ENCODE measurements at places on chromosomes 3 and 15.

DNA sequence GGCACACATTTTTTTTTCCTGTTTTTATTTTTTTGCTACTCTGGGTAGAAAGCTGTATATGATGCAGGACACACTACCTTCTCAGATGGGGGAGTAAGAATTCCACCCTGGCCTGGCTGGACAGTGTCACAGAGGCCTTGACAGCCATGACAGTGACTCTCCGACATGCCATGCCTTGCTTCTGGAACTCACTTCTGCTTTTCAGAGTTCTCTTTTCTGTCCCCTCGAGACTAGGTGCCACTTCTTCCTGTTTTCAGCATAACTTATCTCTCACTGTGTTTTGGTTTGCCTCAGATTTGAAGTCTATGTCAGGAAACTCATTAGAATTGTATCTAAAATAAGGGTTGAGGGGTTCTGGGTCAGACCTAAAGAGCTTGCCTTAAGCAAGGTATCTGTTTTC is 69.1 kb upstream of the SEC13 start:
- DNase-seq: no peak

- DNase-seq: no peak
Observed at GRCh38 chr3:71589132-71589531, 5.6 kb upstream of the FOXP1 start.

- no peak for DNase-seq
Observed at GRCh38 chr3:10259036-10259435, 10.8 kb downstream of the TATDN2 start.

DNA sequence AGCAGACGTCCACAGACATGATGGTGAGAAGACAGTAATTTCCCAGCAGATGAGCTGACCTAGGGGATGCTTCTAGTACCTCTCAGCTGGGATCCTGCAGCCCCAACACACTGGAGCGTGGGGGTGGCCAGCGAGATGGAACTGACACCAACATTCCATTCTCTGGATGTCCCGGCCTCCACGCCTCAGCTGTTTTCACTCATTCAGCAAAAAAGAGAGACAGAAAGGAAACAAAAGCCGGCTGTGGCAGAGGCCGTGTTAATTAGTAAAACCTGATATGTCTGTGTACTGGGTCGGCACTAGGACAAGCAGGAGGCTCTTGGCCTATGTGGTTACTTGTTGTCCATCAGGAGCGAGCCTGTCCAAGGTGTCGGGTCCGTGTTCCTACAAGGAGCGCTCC is 82.6 kb upstream of the MYZAP start:
- no peak for DNase-seq

DNA sequence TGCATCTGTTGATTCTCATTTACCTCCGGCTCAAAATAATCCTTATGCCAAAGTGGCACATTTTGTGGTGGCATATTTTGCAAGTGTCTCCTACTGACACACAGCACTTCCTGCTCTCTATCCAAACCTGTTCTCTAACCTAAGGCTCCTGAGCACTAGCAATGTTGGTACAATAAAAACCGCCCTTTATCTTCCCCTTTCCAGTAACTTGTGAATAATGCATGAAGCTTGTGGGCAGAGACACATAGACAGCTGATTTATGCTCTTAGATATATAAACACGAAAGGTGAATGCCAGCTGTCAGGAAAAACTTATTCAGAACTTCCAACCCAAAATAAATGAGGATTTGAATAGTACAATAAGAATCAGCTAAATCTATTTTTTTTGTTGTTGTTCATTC is 34.6 kb upstream of the ARPIN start:
- DNase-seq: no peak

- peak; percentile 85 for DNase-seq
Observed at GRCh38 chr3:119676771-119677640, at the start of gene COX17. Gene COX17 (minus strand): TSS chr3:119677406. CDS start chr3:119677310, 96 bp downstream.

DNA sequence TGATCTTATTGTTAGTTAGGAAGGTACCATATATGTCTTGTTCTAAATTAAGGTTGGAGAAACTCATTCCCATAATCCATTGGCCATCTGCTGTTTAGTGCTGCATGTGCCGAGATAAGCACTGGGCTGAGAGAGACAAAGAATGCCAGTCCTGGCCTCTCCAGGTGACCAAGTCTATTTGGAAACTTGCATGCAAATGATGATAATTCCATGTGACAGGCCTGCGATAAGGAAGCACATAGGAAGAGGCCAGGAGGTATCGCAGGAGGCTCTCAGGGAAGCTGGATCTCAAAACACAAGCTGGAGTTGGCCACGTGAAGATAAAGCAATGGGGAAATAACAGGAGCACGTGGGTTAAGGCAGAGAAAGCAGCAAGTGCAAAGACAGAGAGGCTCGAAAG is 39.7 kb downstream of the MYO5C start:
- DNase-seq: no peak

GRCh38 chr3:97579365-97579764 is 185.2 kb upstream of the ARL6 start:
- no peak for DNase-seq

DNA sequence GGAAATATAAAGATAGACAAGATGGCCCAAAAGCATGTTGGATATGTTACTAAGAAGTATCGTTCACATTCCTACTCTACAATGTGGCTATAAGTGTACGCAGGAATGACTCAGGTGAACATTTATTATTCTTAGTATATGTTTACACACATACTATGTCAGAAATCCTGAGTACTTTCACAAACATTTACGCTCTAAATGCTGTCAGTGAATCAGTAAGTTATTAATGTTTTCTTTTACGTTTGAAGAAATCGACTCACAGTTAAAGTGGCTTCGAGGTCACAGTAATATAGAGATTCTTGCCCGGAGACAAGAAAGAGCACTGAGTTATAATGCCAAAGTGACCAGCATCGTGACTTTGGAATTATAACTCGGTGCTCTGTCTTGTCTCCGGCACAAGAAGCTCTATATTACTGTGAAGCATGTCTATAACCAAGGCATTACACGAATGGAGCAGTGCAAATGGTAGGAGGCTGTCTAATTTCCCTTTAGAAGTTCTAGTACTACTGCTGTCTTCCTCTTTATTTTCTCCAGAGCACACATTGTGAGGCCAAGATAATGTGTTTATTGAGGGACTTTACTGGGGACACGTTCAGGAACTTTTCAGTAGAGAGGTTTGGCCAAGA is 61.8 kb upstream of the P3H2 start:
- peak; percentile 18 for DNase-seq

- DNase-seq: no peak
Observed at GRCh38 chr3:55369141-55369847, 117.8 kb downstream of the WNT5A start.

DNA sequence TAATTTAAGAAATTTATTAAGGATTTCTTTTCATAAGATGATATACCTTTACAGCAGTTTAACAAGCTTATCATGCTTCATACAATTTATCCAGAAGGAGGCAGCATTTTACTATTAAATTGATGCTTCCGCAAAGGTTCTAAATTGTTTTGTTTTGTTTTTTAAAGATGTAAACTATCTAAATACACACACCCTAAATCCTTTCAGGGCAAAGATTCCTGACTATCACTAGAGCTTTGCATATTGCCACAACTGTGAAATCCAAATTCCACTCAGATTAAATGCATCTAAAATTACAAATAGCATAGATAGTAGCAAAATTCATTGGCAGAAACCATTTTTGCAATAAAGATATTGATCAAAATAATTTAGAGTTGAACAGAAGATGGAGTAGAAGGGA is 44.5 kb upstream of the CCNL1 start:
- peak; percentile 7 for DNase-seq

DNA sequence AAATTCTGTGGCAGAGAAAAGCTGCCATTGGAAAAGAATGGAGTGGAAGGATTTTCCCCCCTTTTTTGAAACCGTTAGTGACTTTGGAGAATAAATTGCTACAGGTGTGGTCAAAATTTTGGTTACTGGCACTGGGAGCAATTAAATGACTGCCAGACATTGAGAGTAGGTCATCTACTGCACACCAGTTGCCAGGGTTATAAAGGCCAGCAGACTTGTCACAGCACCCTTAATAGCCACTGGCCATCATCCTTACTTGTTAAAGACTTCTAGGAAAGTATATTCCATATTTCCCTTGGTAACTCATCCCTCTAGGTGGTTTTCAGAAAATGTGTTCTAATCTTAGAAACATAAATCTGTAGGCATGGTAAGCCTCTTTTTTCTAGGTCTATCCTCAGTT is 8.0 kb downstream of the PIK3CA start:
- no peak for DNase-seq

DNA sequence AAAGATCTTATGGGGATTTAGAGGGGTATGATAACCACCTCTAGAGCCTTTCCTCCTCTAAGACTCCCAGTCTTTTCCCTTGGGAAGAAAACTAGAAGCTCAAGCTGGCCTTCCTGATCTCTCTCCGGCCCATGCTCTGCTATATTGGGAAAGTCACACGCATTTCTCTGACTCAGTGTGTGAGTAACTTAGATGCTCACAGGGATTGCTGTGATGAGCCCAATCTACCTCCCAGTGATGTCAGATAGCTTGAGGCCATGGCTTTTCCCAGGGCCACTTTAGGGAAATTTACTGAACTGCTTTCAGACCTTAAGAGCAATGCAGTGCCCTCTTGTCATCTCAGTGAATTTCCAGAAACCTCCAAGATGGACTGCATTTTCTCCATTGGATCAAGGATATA is 8.6 kb upstream of the ST8SIA2 start:
- DNase-seq: no peak

DNA sequence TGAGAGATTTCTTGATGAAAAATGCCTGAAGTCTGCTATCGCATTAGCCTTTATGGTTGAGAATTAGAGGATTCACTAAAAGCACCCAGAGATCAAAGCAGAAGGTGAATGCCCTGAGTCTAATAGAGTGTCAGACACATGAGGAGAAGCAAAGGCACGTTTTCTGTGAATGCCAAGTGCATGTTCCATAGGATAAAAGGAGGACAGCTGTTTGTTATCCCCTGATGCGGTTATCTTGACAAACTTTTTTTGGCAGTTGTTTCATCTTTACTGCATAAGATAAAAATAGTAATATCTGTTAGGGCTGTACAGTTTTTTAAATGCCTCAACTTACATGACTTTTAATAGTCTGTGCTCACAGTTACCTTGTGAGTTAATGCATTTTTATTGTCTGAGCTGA is 65.3 kb upstream of the CD96 start:
- DNase-seq: no peak

GRCh38 chr3:69848113-69848512 is 108.8 kb downstream of the MITF start:
- DNase-seq: no peak

DNA sequence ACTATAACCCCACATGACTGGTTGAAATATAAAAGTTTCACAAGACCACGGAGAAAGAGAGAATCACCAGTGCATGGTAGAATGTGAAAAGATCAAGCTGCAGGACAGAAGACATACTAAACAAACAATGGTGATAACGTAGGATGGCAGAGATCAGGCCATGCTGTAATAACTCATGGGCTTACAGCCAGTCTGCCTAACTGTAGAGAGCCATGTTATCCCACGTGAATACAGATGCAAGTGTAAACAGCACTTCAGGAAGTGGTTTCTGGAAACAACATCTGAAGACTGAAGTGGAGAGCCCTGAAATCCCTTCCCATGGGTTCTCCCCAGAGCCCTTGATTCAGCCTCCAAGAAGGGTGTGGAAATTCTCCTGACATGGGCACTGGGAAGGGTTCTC is 103.2 kb upstream of the SLCO2A1 start:
- DNase-seq: no peak

GRCh38 chr3:184345317-184346144 is 8.1 kb downstream of the FAM131A start:
- no peak for DNase-seq

- DNase-seq: no peak
Observed at GRCh38 chr3:18051306-18051705, 308.9 kb upstream of the TBC1D5 start.

DNA sequence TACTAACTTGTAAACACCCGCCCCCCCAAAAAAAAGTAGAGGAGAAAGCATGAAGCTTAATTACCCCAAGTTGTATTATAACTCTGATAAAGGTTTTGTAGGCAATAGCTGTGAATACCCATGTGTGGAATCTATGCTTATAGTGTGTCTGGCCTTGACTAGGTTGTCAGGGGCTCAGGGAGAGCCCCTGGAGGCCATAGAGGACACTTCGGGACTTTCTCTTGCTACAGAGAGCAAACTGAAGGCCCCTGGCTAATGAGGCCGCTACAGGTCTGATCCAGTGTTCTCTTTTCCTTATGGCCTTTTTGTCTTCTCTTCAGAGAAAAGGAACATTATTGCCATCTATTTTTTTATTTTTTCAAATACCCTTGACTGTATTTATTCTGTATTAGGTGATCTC is 19.1 kb upstream of the SCAANT1 start:
- DNase-seq: no peak

DNA sequence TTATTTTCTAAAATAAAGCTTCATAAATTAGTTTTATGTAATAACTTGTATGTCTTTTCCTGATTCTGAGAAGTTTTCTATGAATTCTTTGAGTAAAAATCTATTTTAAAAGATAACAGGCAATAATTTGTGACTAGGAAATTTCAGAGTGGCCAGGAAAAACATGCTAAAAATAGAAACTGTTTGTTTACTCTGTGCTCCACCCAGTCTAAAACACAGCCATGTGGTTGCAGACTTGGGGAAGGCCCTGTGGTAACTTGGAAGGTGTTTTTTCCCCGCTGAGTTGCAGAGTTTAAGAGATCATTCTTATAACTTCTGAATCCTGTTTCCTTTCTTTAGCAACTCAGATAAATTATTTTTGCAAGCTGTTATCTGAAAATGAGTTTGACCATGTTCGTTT is 21.9 kb downstream of the PLCL2 start:
- no peak for DNase-seq

GRCh38 chr3:54549607-54550220 is 378.1 kb downstream of the LRTM1 start:
- DNase-seq: no peak

DNA sequence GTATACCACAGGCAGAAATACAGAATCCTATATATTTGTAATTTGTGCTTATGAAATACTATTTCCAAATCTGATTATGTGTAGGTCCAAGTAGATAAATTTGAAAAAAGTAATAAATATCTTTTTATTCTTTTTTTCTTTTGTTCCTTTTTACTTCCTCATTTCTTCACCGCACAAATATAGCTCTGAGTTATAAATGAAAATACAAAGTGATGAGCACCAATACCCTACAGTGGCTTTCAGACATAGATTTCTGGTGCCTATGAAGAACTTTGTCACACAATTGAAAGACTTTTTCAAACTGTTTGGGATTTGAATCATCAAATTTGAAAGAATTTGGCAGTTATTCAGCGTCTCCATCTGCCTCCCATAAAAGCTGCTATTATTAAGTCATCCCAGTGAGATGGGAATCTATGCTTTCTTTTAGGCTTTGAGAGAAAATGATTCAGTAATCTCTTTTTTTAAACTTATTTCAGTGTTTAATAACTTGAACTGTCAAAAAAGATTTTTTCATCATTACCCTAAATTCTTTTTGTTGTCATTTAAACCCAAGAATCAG is 363.6 kb upstream of the GOLIM4 start:
- no peak for DNase-seq

DNA sequence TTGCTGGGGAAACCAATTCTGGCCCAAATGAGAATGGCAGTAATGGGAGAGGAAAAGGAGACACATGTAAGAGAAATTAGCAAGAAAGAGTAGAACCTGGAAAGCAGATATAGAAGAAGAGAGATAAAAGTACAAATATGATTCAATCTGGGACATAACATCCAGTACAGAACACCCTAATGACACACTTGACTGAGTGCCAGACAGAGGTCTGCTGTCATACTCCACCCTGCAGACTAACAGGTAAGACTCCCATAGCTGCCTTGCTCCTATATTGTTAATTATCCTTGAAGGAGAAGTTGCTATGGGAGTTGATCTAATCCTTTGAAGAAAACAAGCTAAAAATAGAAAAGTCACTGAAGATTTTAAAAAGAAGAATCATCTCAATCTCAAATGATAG is 21.1 kb downstream of the CCPG1 start:
- DNase-seq: no peak

GRCh38 chr15:49236869-49237268 is 66.8 kb downstream of the GALK2 start:
- DNase-seq: no peak
